Progenitor cell of endocrine pancreas (in vitro differentiated cells): ENCODE measurements at places on chromosomes 6 and 20.

DNA sequence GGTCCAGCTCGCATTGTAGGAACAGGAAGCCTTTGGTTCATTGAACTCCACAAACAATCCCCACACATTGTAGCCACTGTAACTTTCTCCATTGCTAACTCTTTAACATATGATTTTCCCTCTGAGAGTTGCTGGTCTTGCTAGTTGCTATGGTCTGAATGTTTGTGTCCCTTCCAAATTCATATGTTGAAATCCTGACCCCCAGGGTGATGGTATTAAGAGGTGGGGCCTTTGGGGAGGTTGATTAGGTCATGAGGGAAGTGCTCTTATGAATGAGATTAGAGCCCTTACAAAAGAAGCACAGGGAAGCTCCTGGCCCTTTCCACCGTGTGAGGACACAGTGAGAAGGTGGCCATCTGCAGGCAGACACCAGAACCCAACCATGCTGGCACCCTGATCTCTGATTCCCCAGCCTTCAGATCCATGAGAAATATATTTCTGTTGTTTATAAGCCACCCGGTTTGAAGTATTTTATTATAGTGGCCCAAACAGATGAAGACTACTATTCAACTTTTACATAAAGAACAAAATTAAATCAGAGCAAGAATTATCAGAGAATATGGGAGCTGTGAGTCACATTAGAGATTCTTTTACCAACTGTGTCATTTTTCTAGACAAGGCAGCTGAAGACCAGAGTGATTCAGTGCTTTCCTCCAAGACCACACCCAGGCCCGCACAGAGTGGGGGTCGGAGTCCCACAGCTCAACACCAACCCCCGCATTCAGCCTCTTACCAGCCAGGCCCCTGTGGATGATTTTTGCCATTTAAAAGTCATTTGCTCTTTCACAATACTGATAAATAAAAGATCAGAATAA lies 143.0 kb downstream of the SAMD5 start:
- no peak for DNase-seq
- H3K4me1 ChIP-seq = peaks cover 2% of the 10 kb centered on the region
- no peak overlapping the region for H3K27ac ChIP-seq
- peaks cover 6% of the 10 kb centered on the region for H3K27me3 ChIP-seq
- no peaks in the 10 kb centered on the region for H3K36me3 ChIP-seq

DNA sequence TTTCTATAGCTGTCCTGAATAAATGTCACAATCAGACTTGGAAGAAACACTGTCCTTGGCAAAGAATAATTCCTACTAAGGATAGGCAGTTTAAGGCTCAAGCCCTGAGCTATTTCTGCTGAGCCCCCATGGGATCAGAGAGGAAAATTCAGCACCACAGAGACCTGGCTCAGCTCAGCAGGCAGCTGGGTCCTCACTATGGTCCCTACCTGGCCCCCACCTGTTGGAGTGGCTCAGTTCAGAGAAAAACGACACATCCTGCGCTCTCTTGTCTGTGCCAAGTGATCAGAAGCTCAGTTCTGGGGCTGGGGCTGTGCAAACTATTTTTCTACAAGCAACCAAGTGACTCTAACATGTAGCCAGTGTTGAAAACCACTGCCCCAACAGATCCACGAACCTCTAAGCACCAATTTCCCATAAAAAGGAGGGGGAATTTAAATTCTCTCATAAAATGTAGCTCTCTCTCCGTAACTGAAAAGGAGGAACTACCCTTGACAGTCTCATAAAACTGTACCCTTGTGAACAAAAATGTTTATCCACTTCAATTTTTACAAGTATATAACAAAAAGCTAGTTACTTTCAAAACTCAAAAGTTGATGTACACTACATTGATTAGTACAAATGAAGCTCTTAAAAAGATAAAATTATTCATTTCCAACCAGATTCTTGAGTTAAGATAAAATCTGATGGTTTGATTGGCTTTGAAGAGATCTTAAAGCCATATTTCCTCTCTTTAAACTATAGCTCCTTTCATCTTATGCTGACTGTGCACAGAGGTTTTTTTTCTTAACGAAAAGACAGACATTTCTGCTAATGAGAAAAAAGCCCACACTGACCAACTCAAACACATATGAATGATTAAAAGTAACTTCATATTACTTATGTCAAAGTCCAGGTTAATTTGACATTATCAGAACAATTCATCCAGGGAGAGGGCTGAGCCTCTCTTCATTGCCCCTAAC lies 52.0 kb downstream of the KIF13A start:
- H3K27ac ChIP-seq = no peak overlapping the region
- H3K27me3 ChIP-seq = peaks cover 3% of the 10 kb centered on the region
- no peak overlapping the region for H3K4me3 ChIP-seq
- H3K36me3 ChIP-seq = peaks cover 6% of the 10 kb centered on the region

- peak; percentile 7 for DNase-seq
- H3K36me3 ChIP-seq = no peaks in the 10 kb centered on the region
- H3K4me3 ChIP-seq = no peak overlapping the region
- H3K27me3 ChIP-seq = peaks cover 47% of the 10 kb centered on the region
- no peak overlapping the region for H3K27ac ChIP-seq
- H3K4me1 ChIP-seq = peaks cover 29% of the 10 kb centered on the region
Observed at GRCh38 chr6:168131464-168132415, 52.7 kb upstream of the FRMD1 start.

DNA sequence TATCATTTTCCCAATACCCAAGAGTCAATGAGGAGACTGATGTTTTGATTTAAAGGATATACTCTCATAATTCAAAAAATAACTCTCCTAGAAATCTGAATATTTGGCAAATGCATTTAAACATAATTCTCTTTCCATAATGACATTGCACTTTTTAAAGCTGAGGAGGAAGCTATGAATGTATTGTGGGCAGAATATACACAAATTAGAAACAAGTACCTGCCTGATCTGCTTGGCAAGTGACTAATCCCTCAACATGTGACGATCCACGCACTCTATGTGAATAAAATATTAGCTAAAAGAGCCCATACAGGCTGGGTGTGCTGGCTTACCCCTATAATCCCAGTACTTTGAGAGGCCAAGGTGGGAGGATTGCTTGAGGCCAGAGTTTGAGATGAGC lies 88.3 kb upstream of the CCDC28A start:
- DNase-seq = no peak
- no peak overlapping the region for H3K27ac ChIP-seq
- no peaks in the 10 kb centered on the region for H3K36me3 ChIP-seq
- H3K4me3 ChIP-seq = no peak overlapping the region
- no peaks in the 10 kb centered on the region for H3K4me1 ChIP-seq

GRCh38 chr6:21277601-21278374 lies 315.8 kb upstream of the SOX4 start:
- no peaks in the 10 kb centered on the region for H3K27me3 ChIP-seq
- no peak overlapping the region for H3K4me3 ChIP-seq
- H3K27ac ChIP-seq = no peak overlapping the region

- peaks cover 3% of the 10 kb centered on the region for H3K27me3 ChIP-seq
- no peak overlapping the region for H3K4me3 ChIP-seq
- no peaks in the 10 kb centered on the region for H3K36me3 ChIP-seq
- no peak overlapping the region for H3K27ac ChIP-seq
Observed at GRCh38 chr20:40668449-40669228, 20.4 kb downstream of the MAFB start.

GRCh38 chr20:19893356-19893755 lies 123.8 kb upstream of the NAA20 start:
- no peak overlapping the region for H3K27ac ChIP-seq
- DNase-seq = no peak
- H3K36me3 ChIP-seq = peaks cover 40% of the 10 kb centered on the region
- peaks cover 30% of the 10 kb centered on the region for H3K4me1 ChIP-seq

DNA sequence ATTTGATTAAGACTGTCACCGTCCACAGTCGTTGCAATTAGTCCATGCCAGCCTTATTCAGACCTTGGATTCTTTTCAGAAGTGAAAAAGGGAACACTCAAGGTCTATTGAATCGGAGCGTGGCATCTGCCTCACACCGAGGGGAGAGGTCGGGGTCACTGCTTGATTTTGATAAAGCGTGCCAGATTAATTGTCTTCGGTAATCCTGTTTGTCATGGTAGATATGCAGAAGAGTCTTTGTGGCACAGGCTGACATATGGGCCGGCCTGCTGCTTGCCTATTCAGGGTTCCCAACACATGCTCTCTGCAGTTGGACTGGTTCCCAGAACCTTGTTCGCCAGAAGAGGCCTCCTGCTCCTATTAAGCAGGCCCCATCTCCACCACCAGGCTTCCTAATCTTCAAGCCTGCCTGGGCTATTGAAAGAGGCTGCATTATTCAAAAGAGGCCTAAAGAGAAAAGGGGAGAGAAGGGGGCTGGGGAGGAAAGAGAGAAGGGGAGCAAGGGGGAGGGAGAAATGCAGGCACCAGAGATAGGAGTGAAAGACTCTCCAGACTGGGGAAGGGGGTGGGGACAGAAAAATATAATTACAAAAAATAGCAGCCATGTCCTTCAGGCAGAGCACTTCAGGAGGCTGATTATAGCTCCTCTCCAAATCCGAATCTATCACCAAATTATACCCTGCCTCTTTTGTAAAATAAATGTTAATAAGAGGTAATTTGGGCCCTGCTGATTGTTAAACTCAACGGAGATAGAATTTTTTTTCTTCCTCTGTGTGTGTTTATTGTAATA lies 611.3 kb downstream of the HDGFL1 start:
- H3K36me3 ChIP-seq = no peaks in the 10 kb centered on the region
- peaks cover 7% of the 10 kb centered on the region for H3K27me3 ChIP-seq
- H3K4me1 ChIP-seq = peaks cover 16% of the 10 kb centered on the region
- DNase-seq = no peak
- no peak overlapping the region for H3K4me3 ChIP-seq
- no peak overlapping the region for H3K27ac ChIP-seq

DNA sequence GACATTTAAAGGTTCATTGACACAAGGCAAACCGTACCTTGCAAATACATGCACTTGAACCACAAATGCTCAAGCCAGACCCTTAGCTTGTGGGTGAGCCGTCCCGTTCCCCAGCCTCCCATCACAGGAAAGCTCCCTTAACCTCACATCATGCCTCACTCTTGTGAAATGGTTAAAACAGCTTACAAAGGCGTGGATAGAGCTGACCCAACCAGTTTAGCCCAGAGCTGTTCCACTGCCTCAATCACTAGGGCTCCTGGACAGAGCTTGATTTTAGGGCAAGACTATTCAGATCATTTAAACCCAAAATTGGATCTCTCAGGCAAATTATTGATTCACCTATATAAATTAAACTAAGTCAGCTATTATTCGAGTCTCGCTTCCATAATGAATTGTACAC lies 229.6 kb upstream of the TAB2 start:
- H3K36me3 ChIP-seq = no peaks in the 10 kb centered on the region
- no peak overlapping the region for H3K4me3 ChIP-seq
- no peak overlapping the region for H3K27ac ChIP-seq
- H3K27me3 ChIP-seq = peaks cover 34% of the 10 kb centered on the region
- H3K4me1 ChIP-seq = peaks cover 20% of the 10 kb centered on the region

DNA sequence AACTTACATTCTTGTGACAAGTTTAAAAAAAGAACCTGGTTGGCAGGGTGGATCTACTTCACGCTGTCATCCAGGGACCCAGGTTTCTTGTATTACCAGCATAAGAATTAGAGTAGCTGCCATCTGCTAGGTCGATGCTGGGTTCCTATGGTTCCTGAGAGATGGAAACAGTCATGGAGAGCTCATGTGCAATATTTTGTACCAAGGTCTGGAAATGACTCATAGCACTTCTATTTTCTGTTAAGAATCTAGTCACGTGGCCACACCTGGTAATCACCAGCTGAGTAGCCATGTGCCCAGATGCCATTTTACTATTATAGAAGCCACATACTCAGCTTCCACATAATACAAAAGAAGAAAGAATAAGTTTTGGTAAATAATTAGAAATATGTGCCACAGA lies 171.3 kb downstream of the CD83 start:
- DNase-seq = no peak
- no peak overlapping the region for H3K27ac ChIP-seq
- peaks cover 22% of the 10 kb centered on the region for H3K4me1 ChIP-seq
- no peak overlapping the region for H3K4me3 ChIP-seq
- no peaks in the 10 kb centered on the region for H3K27me3 ChIP-seq
- H3K36me3 ChIP-seq = peaks cover 2% of the 10 kb centered on the region

DNA sequence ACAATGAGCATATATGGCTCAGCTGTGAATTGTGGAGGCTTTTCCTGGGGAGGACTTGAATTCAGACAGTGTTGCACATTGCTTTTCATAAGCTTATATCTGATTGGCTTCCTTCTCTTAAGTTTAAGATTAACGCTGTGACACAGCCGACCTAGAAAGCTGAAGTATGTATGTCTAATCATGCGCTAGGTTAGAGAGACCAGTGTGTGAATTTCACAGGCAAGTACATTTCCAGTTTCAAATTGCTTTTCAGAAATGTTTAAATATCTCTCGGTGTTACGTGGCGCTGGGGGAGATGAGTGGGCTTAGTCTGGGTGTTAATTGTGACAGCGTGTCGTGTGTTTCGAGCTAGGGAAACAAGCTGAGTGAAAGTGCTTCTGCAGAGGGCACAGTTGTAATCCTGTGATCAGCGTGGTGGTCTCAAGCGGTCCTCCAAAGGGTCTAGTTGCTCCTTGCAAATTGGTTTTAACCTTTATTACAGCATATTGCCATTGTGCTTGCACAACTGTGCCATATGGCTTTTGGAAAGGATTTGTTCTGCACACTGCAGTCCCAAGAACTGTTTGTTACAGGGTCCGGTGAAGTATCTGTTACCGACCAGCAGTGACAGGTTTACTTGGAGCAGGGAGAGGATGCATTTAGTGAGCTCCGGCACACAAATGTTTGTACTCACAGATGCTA lies 166.6 kb downstream of the SASH1 start:
- H3K27ac ChIP-seq = no peak overlapping the region
- H3K36me3 ChIP-seq = peaks cover 5% of the 10 kb centered on the region
- no peak for DNase-seq
- no peaks in the 10 kb centered on the region for H3K27me3 ChIP-seq

- H3K4me3 ChIP-seq = no peak overlapping the region
- H3K36me3 ChIP-seq = no peaks in the 10 kb centered on the region
- no peaks in the 10 kb centered on the region for H3K4me1 ChIP-seq
- no peak for DNase-seq
Observed at GRCh38 chr6:41704028-41704427, 31.4 kb downstream of the TFEB start.

DNA sequence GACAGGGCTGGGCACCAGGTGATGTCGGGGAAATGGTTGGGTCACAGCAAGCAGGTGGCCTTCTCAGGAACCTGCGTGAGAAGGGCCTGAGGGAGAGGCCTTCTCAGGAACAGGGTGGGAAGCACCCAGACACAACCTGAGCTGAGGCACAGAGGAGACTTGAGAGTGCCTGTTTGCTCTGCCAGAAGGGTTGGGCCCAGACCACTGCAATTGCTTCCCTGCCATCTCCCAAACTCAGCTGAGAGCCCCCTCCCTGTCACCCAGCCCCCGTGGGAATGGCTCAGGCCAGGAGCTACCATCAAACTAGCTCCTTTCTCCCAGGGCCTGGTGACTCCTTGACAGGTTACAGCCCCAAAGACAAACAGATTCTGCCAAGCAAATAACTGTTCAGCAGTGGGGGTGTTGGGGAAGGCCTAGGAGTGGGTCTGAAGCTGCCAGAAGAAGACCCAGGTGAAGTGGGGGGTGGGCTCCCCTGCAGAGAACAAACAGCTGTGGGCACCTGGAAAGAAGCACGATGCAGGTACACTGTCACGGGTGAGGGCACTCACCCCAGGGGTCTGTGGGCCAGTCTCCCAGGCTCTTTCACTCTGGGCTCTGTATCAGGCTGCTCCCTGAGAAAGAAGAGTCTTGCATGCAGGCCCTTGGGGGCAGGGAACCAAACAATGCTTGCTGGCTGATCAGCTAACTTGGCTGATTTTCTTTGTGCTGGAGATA lies 30.4 kb upstream of the SPDEF start:
- no peak overlapping the region for H3K27ac ChIP-seq
- no peak for DNase-seq
- no peak overlapping the region for H3K4me3 ChIP-seq
- H3K4me1 ChIP-seq = peaks cover 3% of the 10 kb centered on the region
- H3K36me3 ChIP-seq = peaks cover 8% of the 10 kb centered on the region

GRCh38 chr6:25027221-25027916 lies 91.6 kb upstream of the RIPOR2 start:
- H3K4me3 ChIP-seq = no peak overlapping the region
- DNase-seq = no peak
- no peaks in the 10 kb centered on the region for H3K4me1 ChIP-seq
- H3K36me3 ChIP-seq = no peaks in the 10 kb centered on the region
- no peak overlapping the region for H3K27ac ChIP-seq
